ENCODE measurements at places on chromosomes 3 and 15. TPM values are rescaled to one million over a fixed set of nuclear protein-coding genes. Genes with fewer than 3 reads are reported as not detected.

The BAHD1 gene
- total RNA-seq = 19.2 TPM

The STAC gene
- total RNA-seq = 0.33 TPM

The SNRPA1 gene
- total RNA-seq = 24.9 TPM

The ZPLD1 gene
- not detected for total RNA-seq

- H3K4me1 ChIP-seq = no peaks in the 10 kb centered on the region
- no peaks in the 10 kb centered on the region for H3K27me3 ChIP-seq
- H3K36me3 ChIP-seq = no peaks in the 10 kb centered on the region
- no peak overlapping the region for H3K27ac ChIP-seq
- no peak overlapping the region for H3K4me3 ChIP-seq
Measured at GRCh38 chr3:9224490-9224889, 25.0 kb downstream of the SRGAP3 start.

- no peaks in the 10 kb centered on the region for H3K27me3 ChIP-seq
- H3K4me3 ChIP-seq = no peak overlapping the region
- DNase-seq = no peak
- H3K4me1 ChIP-seq = no peaks in the 10 kb centered on the region
- H3K36me3 ChIP-seq = peaks cover 24% of the 10 kb centered on the region
Measured at GRCh38 chr3:33869977-33870376, 71.5 kb downstream of the PDCD6IP start.

DNA sequence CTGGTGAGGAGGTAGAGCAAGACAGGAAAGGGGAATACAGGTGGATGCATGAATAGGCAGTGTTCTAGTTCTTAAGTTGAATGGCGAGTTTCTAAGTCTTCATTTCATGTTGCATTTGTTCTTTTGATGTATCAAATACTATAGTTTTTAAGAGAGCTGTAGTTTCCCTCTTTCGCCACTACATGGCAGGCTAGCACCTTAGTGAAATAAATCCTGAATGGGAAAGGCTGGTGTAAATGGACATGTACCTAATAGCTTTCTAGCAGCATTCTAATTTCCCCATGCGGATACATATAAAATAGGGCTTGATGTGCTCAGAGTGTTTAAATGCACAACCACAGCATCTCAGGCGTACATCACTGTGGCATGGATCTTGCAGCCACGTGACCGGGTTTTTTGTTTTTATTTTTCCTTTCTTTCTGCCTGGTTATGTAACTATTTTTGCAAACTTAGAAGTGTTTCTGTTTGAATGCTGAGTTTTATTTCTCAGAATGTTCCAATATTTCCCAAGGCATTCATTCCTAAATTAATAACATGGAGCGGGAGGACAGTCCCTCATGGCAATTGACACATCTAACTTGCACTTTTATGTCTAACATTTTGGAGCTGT lies 23.5 kb upstream of the CLN6 start:
- H3K27ac ChIP-seq = no peak overlapping the region
- no peaks in the 10 kb centered on the region for H3K36me3 ChIP-seq
- H3K4me1 ChIP-seq = no peaks in the 10 kb centered on the region
- no peaks in the 10 kb centered on the region for H3K27me3 ChIP-seq

DNA sequence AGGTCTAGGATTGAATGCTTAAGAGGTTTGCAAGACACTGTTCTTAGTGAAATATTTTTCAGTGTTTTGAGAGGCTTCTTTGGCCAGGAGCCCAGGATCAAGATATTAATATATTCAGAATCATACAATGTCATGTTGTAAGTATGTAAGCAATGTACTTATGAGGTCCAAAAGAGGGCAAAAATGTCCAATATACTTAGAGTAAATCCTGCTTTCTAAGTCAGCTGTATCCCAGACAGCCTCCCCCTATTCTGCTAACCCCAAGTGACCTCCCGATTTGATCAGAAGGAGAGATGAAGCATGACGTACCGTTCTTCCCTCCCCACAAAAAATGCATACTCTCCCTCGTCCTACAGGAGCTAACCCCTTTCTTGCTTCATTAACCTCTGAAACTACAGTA lies 70.9 kb downstream of the CHAC1 start:
- H3K4me1 ChIP-seq = no peaks in the 10 kb centered on the region
- no peaks in the 10 kb centered on the region for H3K27me3 ChIP-seq
- peaks cover 33% of the 10 kb centered on the region for H3K36me3 ChIP-seq

DNA sequence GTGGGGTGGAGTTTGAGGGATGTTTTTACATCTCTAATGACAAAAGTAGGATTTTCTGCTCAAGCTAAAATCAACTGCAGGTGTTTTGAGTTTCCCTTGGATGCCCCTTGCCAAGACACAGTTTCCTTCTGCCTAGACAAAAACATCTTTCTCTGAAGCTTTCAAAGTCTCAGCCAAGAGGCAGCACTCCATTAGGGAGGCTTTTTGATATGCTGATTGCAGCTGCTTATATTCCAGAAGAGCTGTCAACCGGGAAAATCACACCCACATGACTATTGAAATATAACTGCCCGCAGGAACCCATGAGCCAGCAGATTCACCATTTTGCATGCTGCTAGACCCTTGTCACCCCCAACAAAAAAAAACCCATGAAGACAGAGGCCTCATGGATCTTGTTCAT lies 27.5 kb upstream of the ZNF148 start:
- H3K4me3 ChIP-seq = no peak overlapping the region
- no peak overlapping the region for H3K27ac ChIP-seq
- DNase-seq = no peak
- H3K4me1 ChIP-seq = no peaks in the 10 kb centered on the region

Measured in right atrium auricular region (tissue), 2 donors.